ENCODE measurements at places on chromosomes 4 and X.

- no peak for DNase-seq
Observed at GRCh38 chr4:62279689-62280088, 1079.6 kb downstream of the ADGRL3 start.

DNA sequence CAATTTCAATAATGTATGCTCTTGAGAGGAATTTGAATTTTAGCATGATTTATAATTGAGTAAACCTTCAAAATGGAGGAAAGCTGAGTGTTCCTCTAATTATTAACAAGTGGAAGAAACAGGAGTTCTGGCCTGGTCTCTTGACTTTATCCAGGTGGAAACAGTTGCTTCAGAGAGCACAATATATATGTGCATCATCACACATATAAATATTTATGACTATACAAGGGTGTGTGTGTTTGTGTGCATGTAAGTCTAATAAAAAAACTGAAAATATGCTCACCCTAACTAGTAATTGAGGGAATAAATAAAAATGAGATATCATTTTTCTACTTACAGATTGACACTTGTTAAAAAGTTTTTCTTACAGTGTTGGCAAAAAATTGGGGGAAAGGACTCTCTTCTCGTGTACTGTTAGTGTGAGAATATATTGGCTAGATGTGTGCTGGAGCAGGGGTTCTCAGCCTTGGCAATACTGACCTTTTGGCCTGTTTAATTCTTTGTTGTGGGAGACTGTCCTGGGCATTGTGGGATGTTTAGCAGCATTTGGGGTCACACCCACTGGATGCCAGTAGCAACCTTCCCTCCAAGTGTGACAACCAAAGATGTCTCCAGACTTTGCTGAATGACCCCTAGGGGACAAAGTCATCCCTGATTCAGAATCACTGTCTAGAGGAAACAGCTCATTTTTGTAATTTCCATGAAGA, 20.8 kb upstream of the HERC5 start:
- no peak for DNase-seq

GRCh38 chr4:137307806-137308205, 224.5 kb downstream of the PCDH18 start:
- DNase-seq: no peak

DNA sequence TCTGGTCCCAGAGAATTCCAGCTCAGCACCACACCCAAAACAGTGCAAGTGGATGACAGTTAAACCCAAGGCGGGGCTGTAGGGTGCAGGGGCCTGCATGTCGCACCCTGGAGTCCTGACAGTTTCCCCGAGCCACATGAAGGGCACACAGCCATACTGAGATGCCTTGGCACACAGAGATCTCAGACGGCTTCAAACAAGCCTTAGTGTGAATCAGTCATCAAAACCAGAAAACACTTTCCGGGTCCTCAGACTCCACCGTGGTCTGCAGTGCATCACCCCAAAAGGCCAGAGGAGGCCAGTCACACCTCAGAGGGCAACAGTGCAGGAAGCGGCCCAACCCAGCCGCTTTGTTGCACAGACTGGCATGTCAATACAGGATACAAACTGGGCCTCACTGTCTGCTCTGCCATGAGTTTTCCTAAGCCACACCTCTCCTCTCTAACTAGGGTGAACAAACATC, 64.6 kb upstream of the ENPP6 start:
- peak; percentile 55 for DNase-seq

- DNase-seq: no peak
Observed at GRCh38 chr4:110631584-110632505, 9.0 kb upstream of the PITX2 start.

DNA sequence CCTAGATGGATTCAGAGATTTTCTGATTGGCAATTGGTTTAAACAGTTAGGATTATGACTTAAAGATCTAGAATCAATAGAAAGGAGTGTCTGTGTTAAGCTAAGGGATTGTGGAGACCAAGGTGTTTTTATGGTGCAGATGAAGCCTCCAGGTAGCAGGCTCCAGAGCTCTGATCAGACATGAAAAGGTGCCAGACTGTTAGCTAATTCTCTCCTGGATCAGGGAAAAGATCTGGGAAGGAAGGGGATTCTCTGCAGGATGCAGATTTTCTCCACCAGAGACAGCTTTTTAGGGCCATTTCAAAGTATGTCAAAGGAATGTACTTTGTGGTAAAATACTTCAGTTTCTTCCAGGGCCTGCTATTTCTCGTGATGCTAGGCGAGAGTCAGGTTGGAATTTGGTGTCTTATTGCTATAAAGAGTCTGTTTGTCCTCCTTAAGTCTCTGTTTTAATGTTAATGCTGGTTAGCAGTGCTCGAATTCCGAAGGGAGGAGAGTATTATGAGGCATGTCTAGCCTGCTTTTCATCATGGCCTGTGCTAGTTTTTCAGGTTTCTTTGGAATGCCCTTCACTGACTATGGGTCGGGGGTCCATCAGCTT, 12.0 kb upstream of the GPR78 start:
- no peak for DNase-seq

GRCh38 chrX:115068896-115069295, 51.5 kb upstream of the IL13RA2 start:
- no peak for DNase-seq

- no peak for DNase-seq
Observed at GRCh38 chrX:112270991-112271390, 188.4 kb upstream of the TRPC5 start.

GRCh38 chr4:90025248-90025647, 101.9 kb upstream of the CCSER1 start:
- no peak for DNase-seq

DNA sequence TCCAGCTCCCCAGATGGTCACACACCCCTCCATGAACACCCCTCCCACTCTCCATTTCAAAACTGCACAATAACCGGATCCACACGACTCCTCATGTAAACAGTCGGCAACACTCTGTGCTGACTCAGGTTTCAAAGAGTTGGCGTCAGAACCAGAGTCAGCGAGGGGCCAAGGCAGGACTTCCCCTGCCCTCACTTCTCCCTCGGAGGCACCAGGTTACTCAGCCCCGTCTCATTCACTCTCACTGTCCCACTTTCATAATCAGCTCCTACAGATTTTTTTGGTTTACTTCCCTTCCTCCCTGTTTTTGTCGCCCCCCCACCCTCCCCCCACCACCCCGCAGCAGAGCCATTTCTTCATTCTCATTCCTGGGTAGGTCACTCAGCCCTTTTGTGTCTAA, 2.7 kb upstream of the TIMP1 start:
- peak; percentile 23 for DNase-seq

DNA sequence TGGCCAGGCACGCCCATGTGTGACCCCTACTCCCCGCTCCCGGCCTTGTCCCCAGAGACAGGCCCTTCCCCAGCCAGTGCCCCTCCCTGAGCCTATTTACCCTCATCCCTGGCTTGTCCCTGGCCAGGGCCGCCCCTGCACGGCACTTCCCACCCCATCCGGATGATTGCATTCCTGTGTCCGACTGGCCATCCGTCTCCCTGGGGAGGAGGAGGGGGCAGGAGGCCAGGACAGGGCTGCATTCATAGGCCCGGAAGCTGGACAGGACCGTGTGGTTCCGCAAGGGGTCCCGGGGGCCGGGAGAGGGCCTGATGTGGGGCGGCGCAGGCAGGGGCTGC, 22.8 kb downstream of the CTBP1 start:
- no peak for DNase-seq

DNA sequence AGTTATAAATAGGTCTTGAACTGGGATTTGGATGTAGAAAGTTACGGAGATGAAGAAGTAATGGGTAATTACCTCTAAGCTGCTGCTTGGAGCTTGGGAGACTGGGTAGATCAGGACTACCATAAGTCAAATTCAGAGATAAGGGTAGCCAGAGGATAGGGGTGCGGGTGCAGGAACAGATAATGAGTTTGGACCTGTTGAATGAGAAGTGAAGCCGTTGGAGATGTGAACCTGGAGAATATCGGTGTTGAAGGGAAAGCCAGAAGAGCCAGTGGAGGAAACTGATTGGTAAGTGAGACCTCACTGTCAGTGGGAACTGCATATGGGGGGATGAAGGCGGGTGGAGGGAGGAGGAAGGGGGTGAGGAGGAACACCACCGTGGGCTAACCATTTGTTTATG, 618 bp upstream of the FOXO4 start:
- DNase-seq: no peak

GRCh38 chr4:80407246-80407645, 71.7 kb downstream of the CFAP299 start:
- no peak for DNase-seq

DNA sequence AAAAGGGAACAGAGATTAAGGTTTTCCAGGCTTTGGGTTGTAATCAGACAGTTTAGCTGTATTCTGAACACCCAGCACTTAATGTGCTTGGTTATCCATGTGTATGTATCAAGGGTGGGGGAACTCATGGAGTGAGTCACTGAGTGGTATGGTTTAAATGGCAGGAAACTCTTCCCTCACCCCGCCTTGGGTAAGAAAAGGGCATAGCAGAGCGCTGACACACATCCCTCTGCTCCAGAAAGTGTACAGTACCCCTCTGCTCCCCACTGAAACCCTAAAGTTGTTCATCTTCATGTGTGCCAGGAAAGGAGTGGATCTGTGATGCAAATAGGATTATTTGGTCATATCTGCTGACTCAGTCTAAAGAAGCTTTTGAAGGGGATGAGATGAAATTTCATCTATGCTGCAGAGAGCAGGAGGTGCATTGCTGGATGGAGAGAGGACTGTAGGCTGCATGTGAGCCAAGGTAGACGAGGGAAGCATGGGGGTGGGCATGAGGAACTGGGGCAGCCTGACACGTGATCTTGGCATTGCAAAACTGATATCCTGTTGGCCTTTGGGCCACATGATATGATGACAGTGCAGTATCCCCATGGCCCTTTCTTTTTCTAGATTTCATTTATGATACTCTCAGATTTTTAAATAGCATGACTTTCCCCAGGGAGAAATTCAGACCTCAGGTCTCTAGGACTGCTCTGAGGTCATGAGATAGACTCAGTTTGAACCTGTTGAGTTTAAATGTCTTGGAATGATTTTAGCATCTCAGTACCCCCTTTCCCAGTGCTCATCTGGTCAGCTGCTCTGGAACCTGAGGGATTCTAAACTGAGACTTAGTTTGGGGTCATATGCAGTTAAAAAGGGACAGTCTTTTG, 84.8 kb downstream of the TMEM164 start:
- DNase-seq: no peak

DNA sequence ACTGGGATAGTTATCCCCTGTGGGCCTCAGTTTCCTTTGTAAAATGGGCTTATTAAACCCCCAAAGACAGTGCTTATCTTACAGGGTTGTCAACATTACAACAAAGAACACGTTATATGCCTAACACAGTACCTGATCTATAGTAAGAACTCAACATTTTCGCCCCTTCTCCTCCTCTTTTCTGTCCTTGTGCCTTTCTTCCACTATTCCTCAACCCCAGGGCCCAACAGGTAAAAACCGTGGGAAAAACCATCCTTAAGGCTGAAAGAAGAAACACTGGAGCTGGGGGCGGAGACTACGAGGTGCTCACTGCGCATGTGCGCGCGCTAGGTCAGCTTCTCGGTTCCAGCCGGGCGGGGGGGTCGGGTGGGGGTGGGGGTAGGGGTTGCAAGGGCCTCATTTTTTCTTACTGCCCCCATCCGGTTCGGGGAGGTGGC, 426 bp upstream of the XIAP start:
- DNase-seq: no peak

DNA sequence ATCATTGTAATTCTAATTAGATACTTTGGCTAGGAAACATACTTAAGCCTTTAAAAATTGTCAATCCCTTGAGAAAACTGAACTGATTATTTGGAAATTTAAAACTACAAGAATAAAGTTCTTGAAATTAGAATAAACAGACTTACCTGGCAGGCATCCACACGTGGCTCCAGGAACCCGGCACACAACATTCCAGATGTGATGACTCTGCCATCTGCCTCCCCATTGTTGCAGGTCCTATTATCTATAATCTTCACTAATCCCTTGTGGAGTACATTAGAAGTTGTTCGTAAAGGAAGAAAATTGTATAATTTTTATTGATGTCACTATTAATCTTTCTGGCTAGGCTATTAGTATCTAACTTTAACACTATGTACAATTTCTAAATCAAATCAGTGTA, 16.2 kb upstream of the GNRHR start:
- no peak for DNase-seq

DNA sequence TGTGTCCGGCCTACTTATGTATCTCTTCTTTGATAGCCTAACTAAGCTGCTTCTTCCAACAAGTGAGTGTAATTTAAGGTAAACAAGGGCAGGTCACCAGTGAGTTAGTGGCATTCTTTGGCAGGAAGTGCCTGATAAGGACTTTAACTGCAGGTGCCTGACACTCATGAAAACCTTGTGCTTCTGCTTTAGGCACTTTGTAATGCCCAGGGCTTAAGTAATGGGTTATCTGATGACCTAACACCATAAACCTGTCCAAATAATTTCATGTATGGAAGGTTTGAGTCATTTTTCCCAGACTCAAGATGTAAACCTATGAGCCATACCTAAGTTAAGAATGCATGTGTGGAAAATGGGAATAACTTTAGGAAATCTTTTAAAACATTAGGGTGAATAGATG, 43.0 kb downstream of the BCOR start:
- DNase-seq: no peak

- DNase-seq: no peak
Observed at GRCh38 chrX:84248226-84248625, 60.2 kb upstream of the RPS6KA6 start.

DNA sequence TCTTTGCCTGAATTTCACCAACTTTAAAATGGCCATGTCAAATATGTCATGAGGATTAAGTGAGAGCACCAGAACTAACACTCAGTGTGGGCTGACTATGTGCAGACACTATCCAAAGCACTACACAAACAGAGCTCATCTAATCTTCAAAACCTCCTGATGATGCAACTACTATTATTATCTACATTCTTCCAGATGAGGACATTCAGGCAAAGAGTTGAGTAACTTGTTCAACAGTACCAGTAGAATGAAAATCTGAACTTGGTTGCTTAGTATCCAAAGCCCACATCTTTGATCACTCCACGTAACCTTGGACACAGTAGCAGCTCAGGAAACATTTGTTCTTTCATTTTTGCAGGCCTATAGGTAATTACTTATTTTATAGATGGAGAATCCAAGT, 90.1 kb downstream of the ATP8A1 start:
- DNase-seq: no peak

- DNase-seq: no peak
Observed at GRCh38 chr4:144449611-144450010, 196.3 kb upstream of the HHIP start.

GRCh38 chr4:184238072-184238745, 20.5 kb upstream of the ENPP6 start:
- DNase-seq: no peak

DNA sequence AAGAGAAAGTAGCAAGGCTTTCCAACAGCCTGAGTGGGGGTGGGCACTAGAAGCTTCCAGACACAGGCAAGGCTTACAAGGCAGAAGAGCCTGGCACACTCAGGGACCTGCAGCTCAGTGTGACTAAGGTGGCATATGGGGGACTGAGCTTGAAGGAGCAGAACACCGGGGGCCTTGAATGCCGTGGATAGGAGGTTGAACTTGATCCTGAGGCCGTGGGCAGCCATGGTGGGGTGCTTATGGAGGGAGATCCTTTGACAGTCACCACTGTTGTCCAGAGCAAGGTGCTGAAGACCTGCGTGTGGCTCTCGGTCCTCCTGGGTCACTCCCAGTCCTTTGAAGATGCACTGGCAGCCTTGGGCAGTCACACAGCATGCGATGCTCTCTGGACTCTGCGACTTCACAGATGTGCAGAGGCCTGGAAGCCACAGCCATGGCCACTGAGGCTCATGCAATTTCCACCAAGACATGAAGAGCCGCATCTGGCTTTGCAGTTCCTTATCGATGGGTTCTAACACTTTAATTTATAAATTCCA, 18.3 kb downstream of the C4orf50 start:
- DNase-seq: no peak
